ENCODE measurements at places on chromosomes 11 and 22.

- DNase-seq, result no peak
Measured at GRCh38 chr11:45722144-45722543, 56.7 kb upstream of the CHST1 start.

DNA sequence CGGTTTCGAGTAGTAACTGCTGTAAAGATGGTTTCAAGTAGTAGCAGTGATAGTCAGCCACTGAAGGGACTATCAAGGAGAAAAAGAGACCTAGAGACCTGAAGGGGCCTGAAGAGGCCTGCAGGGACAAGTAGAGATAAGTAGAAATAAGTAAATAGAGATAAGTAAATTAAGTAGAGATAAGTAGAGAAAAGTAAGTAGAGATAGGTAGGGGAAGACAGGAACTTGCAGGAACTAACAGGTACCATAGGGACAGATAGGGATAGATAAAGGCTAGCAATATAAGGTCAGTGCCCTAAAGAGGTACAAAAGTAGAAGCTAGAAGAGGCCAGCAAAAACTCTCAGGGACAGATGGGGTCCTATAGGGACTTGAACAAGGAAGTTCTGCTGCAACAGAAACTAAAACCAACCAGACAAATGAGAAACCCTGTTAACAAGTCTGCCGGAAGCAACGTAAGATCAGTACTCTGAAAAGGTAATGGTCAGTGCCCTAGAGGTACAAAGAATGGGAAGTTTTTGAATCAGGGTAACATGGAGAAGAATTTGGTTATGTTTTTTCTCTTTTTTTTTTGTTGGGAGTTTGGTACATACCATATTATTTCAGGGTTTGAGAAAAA, 9.6 kb upstream of the SC5D start:
- peak; percentile 29 for DNase-seq

- no peak for DNase-seq
Measured at GRCh38 chr22:26464312-26464711, 19.3 kb downstream of the HPS4 start.

DNA sequence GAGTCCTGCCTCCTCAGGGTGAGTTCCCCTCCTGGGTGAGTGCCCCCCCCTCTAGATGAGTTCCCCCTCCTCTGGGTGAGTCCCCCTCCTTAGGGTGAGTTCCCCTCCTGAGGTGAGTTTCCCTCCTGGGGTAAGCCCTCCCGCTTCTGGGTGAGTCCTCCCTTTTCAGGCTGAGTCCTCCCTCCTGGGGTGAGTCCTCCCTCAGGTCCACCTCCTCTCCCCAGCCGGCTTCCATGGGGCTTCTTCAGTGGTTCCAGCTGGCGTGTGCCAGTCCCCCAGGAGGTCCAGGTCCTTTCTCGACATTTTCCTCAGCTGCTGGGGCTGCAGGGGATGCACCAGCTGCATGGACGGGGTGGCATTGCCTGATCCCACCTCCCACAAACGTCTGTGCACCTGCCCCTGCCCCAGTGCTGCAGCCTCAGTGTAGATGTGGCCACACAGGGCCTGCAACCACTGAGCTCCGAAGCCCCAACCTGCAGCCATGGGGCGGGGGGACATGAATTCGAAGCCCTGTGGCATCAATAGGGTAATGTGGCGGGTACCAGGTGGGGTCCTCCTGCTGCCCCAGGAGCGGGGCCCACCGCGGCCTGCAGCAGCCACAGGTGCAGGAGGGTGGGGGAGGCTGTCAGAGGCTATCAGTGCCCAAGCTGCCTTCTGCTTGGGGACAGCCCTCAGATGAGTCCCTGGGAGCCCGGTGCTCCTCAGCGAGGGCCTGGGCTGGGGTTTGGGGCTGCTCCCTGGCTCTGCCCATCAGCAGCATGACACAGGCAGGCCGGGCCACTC, 101.3 kb upstream of the FGF3 start:
- no peak for DNase-seq

DNA sequence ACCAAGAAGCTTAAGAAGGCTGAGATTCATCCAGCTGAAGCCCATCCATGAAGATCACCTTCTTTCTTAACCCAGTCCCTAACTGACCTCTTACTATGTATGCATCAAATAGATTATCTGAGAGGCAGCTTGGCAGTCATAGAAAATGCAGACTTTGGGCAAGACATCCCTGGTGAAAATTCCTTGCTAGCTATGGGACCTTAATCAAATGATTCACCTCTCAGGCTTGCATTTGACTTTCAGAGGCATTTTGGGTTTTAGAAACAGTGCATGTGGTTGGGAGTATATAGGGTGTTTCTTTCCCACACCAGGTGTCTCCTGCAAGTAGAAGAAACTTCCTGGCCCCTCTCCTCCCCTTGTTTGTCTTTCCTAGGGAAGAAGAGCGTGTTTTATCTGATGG, 188.5 kb upstream of the ISX start:
- DNase-seq, result no peak

DNA sequence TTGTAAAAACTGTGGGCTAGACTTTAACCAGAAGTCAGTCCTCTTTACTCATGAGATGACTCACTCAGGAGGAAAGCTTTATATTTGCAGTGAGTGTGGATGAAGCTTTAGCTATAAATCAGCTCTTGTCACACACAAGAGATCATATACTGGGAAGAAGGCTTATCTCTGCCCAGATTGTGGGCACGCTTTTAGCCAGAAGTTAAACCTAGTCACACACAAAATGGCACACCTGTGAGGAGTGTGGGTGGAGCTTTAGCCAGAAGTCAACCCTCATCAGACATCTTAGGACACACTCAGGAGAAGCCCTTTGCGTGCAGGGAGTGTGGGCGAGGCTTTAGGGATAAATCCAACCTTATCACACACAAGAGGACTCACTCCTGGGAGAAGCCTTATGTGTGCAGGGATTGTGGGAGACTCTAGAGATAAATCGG, 706.9 kb upstream of the LUZP2 start:
- no peak for DNase-seq

DNA sequence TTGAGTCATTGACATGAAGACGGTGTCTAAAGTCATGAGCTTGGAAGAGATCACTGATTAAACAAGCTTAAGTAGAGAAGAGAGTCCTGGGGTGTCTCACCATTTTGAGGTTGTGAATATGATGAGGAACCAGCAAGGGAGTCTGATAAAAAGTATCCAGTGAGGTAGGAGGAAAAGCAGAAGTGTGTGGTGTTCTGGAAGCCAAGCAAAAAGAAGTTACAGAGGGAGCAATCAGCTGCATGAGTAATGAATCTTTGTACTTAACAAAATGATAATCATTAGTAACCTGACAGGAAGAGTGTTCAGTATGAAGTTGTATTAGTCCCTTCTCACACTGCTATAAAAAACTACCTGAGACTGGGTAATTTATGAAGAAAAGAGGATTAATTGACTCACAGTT, 131.3 kb downstream of the C11orf87 start:
- no peak for DNase-seq

- no peak for DNase-seq
Measured at GRCh38 chr11:43989162-43989981, 46.9 kb downstream of the C11orf96 start.

- no peak for DNase-seq
Measured at GRCh38 chr11:68816917-68817419, 24.7 kb downstream of the CPT1A start.

DNA sequence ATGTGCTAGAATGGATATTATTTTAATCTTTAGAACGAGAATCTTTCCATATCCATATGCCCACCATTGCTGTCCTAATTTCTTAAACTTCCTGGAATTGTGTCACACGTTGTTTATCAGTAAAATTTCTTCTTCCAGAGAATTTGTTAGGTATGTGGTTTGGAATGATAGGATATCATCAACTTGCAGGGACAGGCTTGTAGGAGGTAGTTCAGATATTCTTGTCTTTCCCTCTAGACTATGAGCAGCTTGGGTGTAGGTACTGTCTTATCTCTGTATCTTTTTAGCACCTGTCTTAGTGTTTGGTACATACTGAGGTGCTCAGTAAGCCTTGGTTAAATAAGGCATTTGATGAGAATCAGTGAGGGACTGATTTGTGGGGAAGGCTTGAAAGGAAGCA, 3.4 kb downstream of the CTNND1 start:
- no peak for DNase-seq

- no peak for DNase-seq
Measured at GRCh38 chr11:73856031-73856567, 20.5 kb downstream of the COA4 start.

DNA sequence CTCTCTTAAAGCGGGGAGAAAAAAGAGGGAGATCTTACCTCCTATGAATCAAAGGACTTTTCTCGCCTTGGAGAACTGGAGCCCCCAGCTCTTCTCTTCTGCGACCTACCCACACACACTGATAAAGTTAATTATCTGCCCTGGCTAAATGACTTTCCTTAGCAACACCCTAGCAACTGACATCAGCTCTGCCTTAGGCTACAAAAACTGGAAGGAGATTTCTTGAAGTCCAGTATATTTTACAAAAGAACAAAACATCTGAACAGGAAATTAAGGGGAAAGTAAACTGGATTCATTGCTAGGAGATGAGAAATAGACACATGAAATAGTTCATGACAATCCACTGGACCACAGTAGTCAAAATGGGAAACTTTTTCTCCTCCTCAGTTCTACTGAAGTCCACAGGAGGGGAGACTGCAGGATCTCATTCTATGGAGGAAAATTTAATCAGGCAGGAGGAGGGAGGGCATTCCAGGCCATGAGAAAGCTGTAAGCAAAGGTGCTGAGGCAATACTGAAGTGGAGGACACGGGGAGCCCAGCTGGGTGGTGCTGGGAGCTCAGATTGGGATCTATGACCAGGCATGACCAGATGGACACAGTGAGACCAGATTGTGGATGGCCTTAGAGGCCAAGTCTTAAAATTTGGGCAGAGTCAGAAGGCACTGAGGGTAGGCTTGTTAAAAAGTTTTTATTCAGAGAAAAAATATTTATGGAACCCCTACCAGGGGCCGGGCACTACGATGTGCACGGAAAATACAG, 3.7 kb upstream of the SPON1 start:
- DNase-seq, result no peak

- DNase-seq, result no peak
Measured at GRCh38 chr22:41417622-41418390, 28.8 kb downstream of the TOB2 start.

- DNase-seq, result no peak
Measured at GRCh38 chr11:95595541-95595940, 194.0 kb downstream of the FAM76B start.

DNA sequence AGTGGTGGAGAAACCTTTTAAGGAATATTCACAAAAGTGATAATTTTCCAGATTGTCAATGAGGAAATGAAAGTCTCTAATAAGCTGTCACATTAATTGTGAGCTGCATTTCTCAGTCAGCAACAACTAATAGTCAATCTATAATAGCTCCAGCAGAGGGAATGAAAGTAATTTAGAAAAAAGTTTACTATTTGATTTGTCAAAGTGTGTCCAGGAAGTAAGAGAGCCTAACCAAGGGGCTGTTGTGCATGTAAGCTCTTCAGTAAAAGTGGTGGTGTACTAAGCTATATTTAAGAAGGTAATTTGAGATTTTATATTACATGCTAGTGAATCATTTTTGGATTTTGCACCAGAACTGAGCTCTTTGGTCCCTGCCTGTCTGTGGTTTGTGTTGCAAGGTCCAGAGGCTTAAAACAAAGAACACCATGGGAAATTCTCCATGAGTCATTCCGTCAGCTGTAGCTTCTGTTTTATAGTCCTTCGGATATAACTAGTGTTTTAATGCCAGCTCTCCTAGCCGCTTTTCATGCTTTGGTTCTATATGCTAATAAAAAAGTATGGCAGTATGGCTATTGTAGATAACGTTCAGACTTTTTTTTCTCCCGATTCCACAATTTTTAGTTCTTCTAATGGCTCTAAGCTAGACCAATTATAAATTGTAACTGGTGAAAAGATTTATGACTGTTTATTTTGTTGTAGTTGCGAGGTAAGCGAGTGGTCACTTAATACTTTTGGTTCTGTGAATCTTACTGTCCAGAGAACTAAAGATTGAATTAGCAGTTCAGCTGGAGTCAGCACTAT, 64.6 kb downstream of the ARHGEF12 start:
- peak; percentile 62 for DNase-seq

GRCh38 chr11:76955459-76956114, 78.6 kb upstream of the B3GNT6 start:
- no peak for DNase-seq

- no peak for DNase-seq
Measured at GRCh38 chr11:128492903-128493569, 94.3 kb downstream of the ETS1 start.

- DNase-seq, result no peak
Measured at GRCh38 chr22:23742505-23743264, 8.2 kb downstream of the ZNF70 start.

- DNase-seq, result peak; percentile 48
Measured at GRCh38 chr11:113373306-113373705, 14.3 kb upstream of the ANKK1 start.

GRCh38 chr11:16605389-16605893, 133.0 kb upstream of the C11orf58 start:
- no peak for DNase-seq

GRCh38 chr11:925158-925495, 543 bp upstream of the AP2A2 start:
- no peak for DNase-seq

DNA sequence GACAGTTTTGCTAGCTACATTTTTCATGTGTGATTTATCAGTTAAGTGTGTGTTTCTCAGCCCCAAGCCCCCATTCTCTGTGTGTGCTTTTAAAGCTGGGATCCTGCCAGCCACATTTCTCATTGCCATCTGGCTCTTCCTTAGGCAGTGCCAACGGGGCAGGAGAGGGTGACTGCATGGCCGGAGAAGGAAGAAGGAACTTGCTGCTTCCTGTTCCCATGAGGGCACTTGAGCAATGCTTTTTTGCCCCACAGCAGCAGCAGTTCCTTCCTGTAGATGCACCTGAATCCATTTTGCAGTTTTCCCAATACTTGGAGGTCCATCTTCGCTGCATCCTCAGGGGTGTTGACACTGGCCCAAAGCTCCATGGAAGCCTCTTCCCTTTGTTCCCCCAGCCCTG, 37.5 kb downstream of the TNRC6B start:
- peak; percentile 82 for DNase-seq

- no peak for DNase-seq
Measured at GRCh38 chr22:22951035-22951434, 63.4 kb downstream of the IGLL5 start.

- no peak for DNase-seq
Measured at GRCh38 chr11:89168396-89168795, 9.3 kb upstream of the TYR start.

DNA sequence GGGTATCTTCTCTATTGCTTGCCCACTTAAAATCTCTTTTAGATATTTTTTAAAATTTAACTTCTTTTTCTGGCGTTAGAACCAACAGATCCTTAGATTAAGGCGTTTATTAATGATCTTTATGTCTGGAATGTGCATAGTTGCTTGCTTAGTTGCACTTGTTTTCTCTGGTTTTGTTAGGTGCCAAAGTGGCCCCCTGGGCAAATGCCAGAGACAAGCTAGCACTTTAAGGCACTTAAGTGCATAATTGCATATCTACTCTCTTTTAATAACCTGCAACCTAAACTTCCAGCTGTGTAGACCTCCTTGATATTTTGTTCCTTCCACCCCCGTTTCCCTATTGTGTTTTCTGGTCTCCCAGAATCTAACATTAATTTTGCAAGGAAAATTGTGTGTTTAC, 3.3 kb downstream of the RBM4 start:
- no peak for DNase-seq

GRCh38 chr11:129766898-129767604, 48.6 kb upstream of the TMEM45B start:
- DNase-seq, result peak; percentile 18

GRCh38 chr11:125084761-125085231, 21.7 kb downstream of the SLC37A2 start:
- DNase-seq, result no peak
